Amygdala (tissue), 56 donors: ENCODE measurements at places on chromosomes 4 and X.

- no peak for DNase-seq
These were observed 2.7 kb downstream of the PLS3 start for GRCh38 chrX:115563633-115564162.

DNA sequence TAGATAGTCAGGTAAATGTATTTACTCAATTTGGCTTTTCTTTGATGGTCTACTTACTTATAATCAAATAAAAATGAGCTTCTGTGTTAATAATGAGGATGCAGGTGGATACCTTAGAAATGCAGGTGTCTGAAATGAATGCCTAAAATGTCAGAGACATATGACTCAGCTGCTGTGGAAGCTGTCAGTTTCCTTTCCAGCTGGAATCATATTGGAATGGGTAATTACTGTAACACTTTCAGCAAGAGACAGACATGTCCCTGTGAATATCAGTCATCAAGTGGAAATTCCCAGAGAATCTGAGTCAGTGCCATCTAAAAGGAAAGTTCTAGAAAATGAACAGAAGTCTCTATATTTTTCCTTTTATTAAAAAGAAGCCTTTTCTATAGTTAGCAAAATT lies 783.0 kb upstream of the AADAT start:
- DNase-seq: no peak

- DNase-seq: no peak
These were observed 209.3 kb downstream of the GPC3 start for GRCh38 chrX:133776072-133776471.

DNA sequence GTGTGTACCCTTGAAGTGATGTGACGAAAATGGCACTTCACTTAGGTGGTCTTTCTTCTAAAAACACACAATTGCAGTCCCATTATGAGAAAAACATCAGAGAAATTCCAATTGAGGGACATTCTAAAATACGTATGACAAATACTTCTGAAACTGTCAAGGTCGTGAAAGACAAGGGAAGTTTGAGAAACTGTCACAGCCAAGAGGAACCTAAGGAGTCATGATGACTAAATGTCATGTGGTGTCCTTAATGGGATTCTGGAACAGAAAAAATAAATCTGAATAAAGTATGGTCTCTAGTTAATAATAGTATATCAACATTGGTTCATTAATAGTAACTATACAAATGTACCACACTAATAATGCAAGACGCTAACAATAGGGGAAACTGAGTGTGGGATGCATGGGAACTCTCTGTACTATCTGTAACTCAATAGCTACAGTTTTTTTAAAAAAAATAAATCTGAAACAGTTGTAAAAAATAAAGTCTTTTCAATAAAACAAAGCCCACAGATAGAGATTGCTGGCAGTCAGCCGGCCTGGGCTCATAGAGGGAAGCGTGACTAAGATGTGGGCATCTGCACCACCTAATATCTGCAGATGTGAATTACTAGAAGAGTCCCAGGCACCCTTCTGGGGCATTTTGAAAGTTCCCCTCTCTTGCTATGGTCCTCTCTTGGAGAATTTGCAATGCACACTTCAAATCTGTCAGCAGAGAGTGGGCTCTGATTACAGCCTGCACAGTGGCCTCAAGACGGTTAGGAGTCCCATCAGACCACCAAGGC lies 47.6 kb downstream of the MID1IP1 start:
- DNase-seq: no peak

- DNase-seq: no peak
These were observed 167.3 kb upstream of the SH3RF1 start for GRCh38 chr4:169438057-169438480.

DNA sequence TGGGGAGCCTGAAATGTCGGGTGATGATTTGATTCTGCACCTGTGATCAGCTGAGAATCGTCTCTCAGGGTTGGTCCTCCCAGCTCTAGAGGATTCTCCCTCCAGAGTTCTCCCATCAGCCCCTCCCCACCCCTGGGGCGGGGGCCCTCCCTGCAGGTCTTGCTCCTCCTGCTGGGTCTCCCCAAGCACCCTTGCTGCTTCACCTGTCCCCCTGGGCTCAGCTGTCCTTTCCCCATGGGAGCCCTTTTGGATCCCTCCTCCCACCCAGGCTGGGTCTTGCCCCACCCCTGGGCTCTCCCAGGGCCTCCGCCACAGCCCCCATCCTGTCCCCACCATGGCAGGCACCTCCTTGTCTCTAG lies 22.2 kb downstream of the PSAPL1 start:
- DNase-seq: no peak
